BJ (cell line): ENCODE measurements at places on chromosomes 4 and X. TPM values are rescaled to one million over a fixed set of nuclear protein-coding genes. Genes with fewer than 3 reads are reported as not detected.

DNA sequence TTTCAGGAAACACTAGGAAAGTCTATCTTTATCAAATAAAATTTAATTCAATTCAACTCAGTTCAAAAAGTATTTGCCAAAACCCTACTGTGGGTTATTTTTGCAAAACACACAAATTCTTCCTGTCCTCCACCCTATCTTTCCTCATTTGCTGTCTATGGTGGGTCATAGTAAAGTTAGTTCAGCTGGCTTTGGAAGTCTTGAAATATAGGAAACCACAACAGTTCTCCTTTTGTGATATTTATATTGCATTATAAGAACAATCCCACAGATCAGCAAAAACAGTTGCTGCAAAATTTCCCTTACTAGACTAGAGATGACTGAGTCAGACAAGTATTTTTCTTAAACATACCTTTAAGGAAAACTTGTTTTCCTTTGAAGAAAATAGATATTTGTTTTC is 22.2 kb downstream of the CYBB start:
- no peak for DNase-seq

The OTOP1 gene
- not detected in 2 replicates for polyA plus RNA-seq

The SMIM14 gene
- 25.4 and 41.9 TPM in 2 replicates for polyA plus RNA-seq

GRCh38 chr4:70674731-70675130 is 8.4 kb upstream of the JCHAIN start:
- no peak for DNase-seq

- no peak for DNase-seq
Measured at GRCh38 chr4:160202802-160203201, 1099.9 kb downstream of the RAPGEF2 start.

The SLC6A14 gene
- polyA plus RNA-seq: not detected in 2 replicates

The MTTP gene
- not detected in 2 replicates for polyA plus RNA-seq

DNA sequence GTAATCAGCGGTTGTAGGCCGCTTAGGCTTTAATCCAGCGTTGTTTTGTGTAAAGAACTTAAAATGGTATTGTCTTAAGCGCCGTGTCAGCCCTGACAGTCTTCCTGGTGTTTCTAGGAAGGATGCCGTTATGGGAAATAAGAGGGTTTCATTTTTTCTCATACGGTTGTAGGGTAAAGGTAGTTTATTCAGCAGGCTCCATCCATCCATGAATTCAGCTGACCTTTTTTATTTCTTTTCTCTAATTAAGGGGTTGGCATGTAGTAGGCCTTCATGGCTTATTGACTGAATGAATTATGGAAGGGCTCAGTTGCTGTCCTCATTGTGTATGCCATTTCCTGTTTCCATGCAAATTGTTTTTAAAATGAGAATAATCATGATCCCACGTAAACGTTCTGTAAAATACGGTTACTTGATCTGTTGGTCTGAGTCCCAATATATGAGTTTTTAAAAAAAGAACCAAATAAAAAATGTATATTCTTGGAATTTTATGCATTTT is 693 bp downstream of the OCIAD1 start:
- no peak for DNase-seq

The IQCM gene
- 0.10 TPM in 1 of 2 replicates, not detected in the other for polyA plus RNA-seq

DNA sequence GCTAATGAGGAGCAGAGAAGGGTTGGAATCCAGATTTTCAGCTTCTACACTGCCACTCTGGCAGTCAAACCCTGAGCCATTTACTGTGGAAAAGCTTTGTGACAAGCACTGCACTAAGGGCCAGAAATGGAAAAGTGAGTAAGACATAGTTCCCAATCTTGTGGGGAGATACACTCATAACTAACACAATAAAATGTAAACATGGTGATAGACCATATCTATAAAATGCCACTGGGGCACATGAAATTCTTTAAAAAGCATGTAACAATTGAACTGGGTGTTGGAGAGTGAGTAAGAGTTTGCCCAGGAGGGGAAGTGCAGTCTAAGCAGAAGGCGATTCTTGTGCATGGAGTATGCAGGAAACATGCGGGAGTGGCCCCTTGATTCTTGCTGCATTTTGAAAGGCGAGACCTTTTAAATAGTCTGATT is 32.0 kb upstream of the ANXA5 start:
- no peak for DNase-seq

The EFNB1 gene
- 10.8 and 15.2 TPM in 2 replicates for polyA plus RNA-seq

- DNase-seq: no peak
Measured at GRCh38 chr4:126269106-126269505, 954.4 kb downstream of the FAT4 start.

DNA sequence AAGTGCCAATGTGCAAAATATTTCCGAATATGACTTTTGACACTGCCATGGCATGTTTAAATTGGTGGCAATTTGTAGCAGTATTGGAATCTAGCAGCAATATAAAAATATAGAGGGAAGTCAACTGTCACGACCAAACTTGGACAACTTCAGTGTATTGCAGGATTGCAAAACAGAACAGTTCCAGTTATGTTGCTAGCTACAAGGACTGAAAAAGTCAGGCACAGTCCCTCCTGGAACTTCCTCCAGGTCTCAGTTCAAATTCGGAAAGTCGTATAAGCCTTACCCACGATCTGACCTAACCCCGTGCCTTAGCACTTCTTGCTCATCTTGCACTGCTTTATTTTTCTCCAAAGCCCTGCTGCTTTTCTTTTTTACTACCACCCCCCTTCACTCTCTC is 390.0 kb upstream of the GALNT7 start:
- no peak for DNase-seq

GRCh38 chr4:6421397-6421796 is 51.0 kb downstream of the PPP2R2C start:
- no peak for DNase-seq

The TEX13B gene
- polyA plus RNA-seq: not detected in 2 replicates

DNA sequence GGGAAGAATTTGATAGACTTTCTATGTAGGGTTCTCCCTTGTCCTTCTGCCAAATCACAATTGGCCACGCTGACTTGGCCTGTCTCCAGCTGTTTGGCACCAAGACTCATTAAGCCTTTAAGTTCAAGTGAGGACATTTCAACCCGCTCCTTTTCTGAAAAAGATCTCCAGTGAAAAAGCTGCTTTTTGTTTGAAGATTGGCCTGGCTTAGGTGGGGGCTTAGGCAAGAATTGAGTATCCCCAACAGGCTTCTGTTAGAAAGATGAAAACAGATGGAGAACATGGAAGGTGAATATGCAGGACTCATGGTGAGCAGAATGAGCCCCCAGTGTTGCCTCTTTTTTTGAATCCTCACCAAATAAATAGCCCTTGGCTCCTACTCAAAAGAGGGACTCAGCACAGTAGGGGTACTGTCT is 28.5 kb upstream of the LIMCH1 start:
- DNase-seq: no peak

DNA sequence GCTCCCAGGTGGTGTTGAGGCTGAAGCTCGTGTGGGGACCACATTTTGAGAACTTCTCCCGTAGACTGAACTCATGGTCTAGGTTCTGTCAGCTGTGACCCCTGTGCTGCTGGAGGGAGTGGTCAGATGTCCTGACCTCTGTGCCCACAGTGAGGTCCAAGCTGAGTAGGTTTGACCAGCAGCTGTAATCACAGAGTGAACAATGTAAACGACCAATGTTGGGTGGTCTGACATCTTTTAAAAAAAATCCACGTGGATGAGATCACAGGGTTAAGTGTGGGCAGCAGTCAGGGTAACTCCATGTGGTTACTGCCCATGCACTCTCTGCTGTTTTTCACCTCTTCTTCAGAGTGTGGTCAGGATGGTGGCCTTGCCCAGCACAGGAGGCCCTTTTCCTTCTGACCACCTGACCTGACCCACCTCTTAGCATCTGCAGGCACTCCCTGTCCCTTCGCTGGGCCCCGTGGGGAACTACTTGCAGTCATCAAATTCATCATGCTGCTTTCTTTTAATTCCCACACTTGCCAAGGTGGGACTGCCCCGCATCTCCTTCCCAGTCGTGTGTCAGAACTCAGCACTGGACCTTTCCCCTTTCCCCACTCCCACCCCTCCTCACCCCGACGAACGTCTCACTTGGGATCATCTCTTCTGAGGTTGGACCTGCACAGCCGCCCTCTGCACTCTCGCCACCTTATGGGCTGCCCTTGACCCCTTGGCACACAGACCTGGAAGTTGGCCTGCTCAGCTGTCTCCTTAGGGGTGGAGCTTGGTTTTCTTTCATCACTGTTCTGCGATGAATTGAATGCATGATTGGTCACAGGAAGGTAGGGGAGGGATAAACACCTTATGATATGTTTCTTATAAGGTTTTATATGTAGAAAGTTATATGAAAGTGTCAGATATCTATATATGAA is 120.1 kb downstream of the PTTG2 start:
- DNase-seq: no peak

GRCh38 chrX:49242545-49243066 is 7.3 kb downstream of the CCDC22 start:
- no peak for DNase-seq

DNA sequence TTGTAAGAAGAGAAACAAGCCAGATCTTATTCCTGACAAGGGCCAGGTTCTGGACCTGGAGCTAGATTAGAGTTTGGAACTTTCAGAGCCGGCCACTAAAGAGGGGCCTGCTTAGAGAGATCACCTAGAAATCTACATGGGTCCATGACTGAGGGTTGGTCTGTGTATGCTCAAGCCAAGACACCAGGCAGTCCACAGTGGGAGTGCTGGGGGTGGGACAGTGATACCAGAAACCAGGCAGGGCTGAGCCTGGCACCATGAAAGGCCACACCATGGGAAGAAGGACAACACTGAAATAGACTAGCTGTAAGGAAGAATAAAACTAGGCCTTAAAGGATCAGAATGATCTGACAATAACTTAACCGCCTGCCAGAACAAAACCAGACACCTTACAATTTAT is 267.3 kb downstream of the ADAMTS3 start:
- no peak for DNase-seq
